Caco-2 (cell line): ENCODE measurements at places on chromosomes 2 and 18. TPM values are rescaled to one million over a fixed set of nuclear protein-coding genes. Genes with fewer than 3 reads are reported as not detected.

FBXO36 gene
- total RNA-seq: 0.21 and 0.64 TPM in 2 replicates

MC5R gene
- total RNA-seq: not detected in 2 replicates

CRYGD gene
- total RNA-seq: not detected in 2 replicates

VSNL1 gene
- total RNA-seq: 0.43 and 0.60 TPM in 2 replicates

TMEM150A gene
- total RNA-seq: 24.0 and 25.3 TPM in 2 replicates

DNA sequence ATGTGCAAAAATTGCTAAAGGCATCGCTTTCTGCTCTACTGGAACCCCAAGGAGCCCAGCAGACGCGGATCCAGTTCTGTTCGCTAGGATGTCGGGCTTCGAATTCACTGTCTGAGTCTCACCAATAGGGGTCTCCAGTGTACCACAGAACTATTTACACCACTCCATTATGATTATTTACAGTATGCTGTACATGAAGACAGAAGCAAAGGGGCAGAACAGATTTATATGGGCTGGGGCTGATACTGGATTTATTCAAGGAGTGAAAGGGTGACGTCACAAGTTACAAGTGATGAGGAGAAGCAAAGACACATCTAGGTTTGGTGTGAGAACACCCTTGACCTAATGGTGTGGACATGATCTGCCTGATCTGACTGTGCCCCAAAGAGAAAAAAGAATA, 185.3 kb upstream of the ATP5MC3 start:
- DNase-seq: peak; percentile 40

TAF4B gene
- total RNA-seq: 2.5 and 2.6 TPM in 2 replicates

PAPOLG gene
- total RNA-seq: 14.0 and 14.4 TPM in 2 replicates

- no peak for DNase-seq
These were observed 4.0 kb upstream of the RNF152 start for GRCh38 chr18:61896757-61897156.

- no peak for DNase-seq
These were observed 401.7 kb upstream of the HS6ST1 start for GRCh38 chr2:128720080-128721022.
